Smooth muscle cell of the brain vasculature (primary cell): ENCODE measurements at places on chromosomes 4 and X.

DNA sequence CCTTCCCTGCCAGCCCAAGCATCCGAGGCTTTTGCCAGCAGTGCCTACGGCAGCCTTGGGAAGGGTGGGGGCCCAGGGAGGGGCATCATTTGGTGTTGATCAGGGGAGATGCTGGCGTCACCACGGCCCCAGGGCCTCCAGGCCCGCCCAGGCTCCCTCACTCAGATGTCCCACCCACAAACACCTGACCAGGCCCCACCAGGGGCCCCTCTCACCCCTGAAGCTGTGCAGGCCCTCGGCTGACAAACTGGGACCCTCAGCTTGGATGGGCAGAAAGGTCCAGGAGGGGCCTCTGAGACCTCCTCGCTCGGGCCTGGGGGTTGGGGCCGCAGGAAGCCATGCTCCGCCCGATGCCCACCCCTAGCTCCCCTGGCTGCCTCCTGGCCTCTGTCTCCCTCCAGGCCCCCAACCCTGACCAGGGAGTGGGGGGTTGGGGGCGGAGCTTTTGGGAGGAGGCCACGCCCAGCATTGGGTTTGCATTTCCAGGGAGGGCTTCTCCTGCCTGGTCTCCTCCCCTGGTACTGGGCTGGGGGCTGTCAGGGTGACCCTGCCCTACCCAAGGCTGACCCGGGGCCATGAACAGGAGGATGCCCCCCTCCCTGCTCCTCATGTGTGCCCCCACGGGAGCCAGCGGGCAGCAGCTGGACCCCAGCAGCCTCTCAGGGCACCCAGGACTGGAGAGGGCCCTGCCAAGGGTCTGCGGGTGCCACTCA lies 33.4 kb upstream of the SPON2 start:
- DNase-seq = no peak

- DNase-seq = no peak
Observed at GRCh38 chrX:31228909-31229308, 157.1 kb upstream of the FTHL17 start.

DNA sequence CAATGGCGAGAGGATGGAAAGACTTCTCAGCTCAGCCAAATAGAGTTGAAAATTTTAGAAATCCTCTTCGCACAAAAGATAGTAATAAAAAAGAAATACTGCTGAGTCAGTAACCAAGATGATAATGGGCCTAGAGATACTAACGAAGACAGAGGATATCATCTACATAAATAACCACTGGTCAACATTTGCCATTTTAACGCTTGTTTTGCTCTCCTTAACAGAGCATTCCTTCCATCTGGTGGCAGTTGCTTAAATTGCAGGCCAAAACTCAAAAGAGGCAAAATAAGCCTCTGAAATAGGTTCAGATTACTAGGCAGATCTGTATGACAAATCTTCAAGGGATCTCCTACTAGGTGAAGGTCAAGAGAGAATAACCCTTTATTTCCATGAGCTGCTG lies 51.7 kb upstream of the MCF2 start:
- no peak for DNase-seq

GRCh38 chr4:26003056-26003455 lies 89.0 kb downstream of the SMIM20 start:
- DNase-seq = no peak

GRCh38 chr4:63589796-63590195 lies 819.5 kb downstream of the TECRL start:
- DNase-seq = no peak
